ENCODE measurements at places on chromosomes 6 and 20. TPM values are rescaled to one million over a fixed set of nuclear protein-coding genes. Genes with fewer than 3 reads are reported as not detected.

EPHA7 gene
- not detected for total RNA-seq

TMEM74B gene
- not detected for total RNA-seq

TINAG gene
- total RNA-seq = not detected

OPRL1 gene
- 1.6 TPM for total RNA-seq

ECT2L gene
- not detected for total RNA-seq

GRCh38 chr6:53581173-53581773 lies 36.4 kb upstream of the GCLC start:
- DNase-seq = no peak

- no peak for DNase-seq
These were observed 10.6 kb downstream of the ORC3 start for GRCh38 chr6:87600576-87600975.

DNA sequence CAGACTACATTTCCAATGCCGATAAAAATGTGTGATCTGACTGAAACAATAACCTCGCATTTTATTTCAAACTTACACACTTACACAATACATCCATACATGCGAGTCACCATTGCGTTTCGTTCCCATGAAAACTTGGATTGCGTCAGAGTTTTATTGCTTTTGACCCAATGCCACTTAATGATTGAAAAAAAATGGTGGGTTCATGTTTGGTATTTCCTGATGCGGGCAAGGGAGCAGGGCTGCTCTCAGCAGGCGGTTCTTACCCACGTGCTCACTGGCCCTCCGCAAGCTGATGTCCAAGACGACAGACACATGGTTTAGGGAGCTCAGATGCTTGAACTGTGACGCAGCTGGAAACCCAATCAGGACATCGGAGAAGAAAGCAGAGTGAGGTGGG lies 281.0 kb upstream of the SULF2 start:
- DNase-seq = no peak

GRCh38 chr20:47139934-47140535 lies 216.5 kb downstream of the ZMYND8 start:
- no peak for DNase-seq

DNA sequence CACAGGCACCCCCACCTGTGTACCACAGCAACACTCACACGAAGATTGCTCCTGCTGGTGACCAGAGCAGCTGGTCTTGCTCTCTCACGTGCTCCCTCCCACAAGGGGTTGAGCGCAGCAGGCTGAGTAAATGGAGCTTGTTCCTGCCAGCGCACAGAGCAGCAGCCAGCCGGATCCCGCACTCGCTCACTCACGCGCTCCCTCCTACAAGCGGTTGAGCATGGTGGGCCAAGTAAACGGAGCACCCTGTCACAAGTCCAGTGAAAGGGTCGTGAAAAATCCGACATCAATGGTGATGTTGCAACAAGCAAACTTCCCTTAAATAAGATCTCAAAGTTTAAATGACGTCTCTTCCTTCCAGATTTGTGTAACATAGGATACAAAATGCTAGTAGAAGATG lies 313.7 kb downstream of the FOXC1 start:
- DNase-seq = no peak

DNA sequence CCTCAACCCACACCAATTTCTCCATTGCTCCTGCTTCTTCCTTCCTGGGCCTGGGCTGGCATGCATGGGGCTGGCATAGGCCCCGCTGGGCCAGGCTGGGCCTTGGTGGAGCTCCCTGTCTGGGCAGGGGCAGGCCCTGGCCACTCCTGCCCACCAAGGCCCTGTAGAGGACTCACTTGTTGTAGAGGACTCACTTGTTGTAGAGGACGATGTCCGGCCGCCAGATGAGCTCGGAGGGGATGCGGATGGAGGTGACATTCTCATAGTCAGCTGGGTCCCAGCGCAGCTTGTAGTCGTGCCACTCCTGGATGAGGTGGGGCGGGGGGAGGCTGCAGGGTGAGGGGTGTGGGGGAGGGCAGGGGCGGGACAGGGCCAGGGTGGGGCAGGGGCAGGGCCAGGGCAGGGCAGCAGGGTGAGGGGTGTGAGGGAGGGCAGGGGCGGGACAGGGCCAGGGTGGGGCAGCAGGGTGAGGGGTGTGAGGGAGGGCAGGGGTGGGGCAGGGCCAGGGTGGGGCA lies 5.3 kb downstream of the CHRNA4 start:
- DNase-seq = no peak

DNA sequence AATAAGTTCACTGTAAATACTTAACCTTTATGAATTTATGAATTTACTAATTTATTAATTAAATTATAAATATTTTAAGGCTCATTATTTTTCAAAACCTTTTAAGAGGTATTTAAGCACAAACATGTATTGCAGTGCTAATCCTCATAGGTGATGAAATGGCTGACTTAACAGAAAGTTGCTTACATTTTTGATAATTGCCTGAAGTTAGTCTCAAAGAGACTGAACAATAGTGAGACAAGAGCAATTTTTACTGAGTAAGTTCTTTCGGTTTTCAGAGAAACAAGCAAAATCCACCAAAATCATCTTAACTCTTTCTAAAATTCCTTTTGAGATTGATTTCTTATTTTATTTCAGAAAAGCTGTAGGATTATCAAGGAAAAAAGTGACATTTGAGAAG lies 137.3 kb upstream of the VGLL2 start:
- no peak for DNase-seq

DNA sequence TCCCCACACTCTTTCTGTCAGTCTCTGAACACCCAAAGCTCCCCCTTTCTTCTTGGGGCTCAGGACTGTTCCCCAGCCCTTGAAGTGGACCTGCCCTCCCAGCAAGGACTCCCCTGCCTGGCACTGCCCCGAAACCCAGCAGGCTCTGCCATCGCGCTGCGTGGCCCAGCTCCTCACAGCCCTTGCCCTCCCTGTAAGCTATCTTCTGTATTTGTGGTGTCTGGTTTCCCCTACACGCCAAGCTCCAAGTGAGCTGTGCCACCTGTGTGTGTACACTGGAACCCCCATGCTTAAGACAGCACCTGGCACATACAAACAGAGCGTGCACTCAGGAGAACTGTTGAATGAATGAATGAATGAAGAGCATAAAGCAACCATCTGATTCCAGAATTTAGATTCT lies 57.7 kb downstream of the TMEM242 start:
- no peak for DNase-seq

DNA sequence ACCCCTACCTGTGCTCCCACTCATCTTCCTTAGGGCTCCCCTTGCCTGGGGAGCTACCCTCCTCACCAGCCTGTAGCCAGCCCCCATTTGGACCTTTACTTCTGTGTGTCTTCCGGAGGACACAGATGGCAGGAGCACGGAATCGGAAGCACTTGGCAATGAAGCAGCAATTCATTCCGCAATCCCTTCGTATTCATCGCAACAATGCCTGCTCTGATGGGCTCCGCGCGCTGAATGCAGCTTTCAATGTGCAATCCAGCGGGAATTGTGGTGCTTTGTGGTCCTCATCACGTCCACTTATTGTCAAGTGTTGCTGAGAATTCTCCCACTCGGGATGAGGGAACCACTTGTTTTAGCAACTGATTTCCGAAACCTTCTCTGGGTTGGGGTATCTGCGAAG lies 336.0 kb downstream of the DHX35 start:
- no peak for DNase-seq

- DNase-seq = peak; percentile 79
These were observed 27.0 kb downstream of the HECA start for GRCh38 chr6:139161817-139162284.

DNA sequence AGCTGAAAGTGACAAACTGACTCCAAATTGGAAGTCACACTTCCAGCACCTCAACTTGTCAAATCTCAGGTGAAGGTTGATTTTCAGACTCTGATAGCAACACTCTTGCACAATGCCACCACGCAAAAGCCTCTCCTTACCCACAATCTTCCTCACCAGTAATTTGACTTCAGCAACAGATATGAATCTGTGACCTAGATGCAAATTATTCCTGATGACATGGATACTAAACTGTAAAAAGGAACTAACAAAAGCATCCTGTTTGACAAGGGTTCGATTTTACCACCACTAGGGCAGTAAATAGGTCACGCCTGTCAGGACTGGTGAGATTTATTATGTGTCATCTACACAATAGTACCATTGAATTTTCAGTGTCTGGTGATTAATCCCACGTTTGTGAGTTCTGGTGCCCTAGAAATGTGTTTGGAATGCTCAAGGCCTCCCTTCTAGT lies 134.4 kb upstream of the COL21A1 start:
- no peak for DNase-seq

- no peak for DNase-seq
These were observed 435.3 kb downstream of the CDKAL1 start for GRCh38 chr6:20969551-20969950.

- DNase-seq = no peak
These were observed 138.2 kb downstream of the COL21A1 start for GRCh38 chr6:56109149-56109548.

DNA sequence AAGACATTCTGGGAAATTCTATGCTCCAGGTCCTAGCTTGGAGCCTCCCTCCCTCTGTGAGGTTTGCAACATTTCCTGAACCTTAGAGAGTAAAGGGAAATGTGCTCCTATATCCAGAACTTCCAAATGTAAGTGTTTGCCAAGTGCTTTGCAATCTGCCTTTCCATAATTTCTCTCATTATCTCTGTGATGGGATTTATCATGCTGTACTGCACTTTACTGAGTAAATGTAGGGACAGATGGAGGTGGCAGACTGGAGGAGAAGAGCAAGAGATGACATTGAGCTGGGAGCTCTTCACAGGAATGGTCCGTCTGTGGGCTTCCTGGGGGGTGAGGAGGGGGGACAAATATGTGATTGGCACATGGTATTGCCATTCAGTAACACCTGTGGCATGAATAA lies 184.3 kb downstream of the SOX4 start:
- DNase-seq = no peak

DNA sequence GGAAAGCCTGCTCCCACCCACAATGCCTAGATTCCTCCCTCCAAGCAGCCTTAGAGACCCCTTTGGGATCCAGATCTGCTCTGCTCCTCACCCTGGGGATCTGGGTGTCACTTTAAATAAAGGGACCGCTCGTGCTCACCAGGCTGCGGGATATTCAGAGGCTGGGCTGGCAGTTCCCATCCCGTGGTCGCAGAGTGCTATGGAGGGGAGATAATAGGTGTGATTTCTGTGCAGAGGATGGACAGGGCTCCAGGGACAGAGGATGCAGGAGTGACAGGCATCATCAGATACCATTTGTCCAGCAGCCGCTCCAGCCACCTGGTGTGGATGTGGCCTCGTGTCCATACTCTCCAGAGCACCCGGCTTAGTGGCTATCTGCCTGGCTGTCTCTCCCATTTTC lies 415.9 kb upstream of the SULF2 start:
- DNase-seq = no peak

DNA sequence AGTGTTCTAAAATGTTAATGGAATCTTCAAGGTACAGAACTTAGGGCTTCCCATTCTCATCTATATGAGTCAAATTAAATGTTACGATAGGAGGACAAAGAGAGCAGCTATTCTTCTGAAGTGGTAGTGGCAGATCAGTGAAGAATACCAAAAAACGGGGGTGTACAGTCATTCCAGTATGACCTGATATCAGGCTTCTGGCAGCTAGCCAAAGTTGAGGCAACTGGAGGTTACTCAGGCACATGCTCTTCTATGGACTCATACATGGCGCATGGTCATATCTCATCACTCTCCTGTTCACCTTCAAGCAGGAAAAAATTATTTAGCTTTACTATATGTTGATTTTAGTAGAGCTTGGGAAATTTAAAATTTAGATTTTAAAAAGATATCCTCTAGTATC lies 1608.8 kb downstream of the GRIK2 start:
- no peak for DNase-seq

DNA sequence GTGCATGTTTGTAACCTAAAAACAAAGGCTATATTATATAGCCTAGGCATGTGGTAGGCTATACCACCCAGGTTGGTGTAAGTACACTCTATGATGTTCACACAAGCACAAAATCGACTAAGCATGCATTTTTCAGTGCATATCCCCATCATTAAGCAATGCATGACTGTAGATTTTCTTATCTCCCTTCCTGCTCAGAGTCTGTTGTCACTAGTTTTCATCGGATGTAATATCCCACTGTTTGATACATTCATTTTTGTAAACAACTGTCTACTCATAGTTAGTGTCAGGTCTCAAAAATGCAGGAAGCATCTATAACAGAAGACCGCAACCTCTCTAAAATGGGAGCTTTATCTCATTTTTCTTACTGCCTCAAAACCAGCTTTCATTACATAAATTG lies 70.7 kb downstream of the GFRAL start:
- DNase-seq = no peak

DNA sequence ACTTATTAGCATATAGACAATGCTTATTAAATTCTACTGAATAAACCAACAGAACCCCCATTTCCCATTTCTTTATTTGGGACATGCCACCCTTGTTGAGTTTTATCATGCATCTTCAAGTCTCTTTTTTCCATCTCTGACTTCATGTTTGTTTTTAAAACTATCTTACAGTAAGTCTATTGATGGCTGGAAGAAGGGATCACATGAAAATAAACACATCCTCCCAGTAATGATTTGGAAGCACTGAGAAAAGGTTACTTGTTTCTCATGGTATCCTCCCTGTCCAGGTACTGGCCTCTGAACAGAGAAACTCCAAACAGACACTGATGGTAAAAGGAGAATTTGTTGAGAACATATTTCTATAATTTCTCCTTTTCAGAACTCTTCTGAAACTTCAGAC lies 74.9 kb downstream of the KIF13A start:
- DNase-seq = no peak

DNA sequence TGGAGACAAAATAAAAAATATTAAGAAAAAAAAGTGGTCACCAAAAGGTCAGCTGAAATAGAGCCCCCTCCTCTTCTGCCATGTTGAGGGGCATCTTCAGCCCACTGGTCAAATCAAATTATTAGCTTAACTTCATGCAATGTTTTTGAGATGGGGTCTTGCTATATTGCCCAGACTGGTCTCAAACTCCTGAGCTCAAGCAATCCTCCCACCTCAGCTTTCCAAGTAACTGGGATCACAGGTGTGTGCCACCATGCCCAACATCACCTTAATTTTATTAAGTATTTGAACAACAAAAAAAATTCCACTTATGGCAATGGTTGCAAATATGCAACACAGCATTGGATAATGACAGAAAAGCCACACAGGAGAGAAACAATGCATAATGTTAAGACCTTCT lies 99.3 kb upstream of the BEND3 start:
- DNase-seq = no peak

DNA sequence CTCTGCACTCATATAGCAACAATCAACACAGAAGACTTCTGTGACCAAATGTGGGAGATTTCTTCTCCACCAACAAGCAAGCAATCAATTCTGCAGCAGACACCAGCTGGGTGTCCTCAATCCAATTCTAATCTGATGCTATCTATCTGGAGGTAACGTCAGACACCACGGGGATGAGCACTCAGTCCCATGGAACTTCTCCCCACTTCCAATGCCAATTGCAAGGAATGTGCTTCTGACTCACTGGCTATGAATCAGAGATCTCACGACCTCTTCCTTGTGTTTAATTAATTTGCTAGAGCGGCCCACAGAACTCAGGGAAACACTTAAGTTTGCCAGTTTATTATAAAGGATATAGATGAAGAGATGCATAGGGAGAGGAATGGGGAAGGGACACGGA lies 103.5 kb upstream of the SIRPG start:
- no peak for DNase-seq

DNA sequence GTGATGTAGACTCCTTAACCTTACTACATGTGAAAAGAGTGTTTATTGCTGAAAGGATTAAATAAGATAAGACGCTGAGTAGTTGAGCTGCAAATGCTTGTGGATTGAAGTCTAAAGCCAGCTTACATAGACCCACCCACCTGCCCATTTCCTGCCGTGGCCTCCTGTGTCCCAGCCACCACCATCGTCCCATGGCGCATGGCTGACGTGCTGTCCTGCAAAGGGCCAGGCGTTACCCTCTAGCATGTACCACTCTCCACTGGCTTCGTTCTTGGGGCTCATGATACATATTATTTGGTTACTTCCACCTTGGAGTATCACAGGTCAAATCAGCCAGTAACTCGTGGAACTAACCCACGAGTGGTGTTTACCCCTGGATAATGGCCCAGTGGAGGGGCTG lies 181.8 kb downstream of the CDH4 start:
- no peak for DNase-seq
